ENCODE measurements at places on chromosomes 12 and 14.

DNA sequence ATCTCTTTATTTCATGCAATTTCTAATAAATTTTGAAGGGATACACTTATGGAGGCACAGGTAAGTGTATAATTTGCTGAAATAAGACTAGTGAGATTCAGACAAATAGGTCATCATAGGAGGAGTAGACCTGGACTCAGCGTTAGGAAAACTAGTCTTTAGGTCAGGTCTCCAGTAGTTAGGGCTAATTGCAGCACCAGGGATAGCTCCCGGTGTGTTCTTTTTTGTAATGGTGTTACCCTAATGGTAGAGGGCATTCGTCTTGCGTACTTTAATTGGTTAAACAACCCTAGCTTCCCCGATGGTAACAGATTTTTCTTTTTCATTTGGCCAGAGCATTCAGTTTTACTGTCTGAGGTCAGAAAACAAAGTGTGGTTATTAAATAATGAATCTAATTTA is 64.9 kb downstream of the ARID2 start:
- H3K36me3 ChIP-seq, result peaks cover 10% of the 10 kb centered on the region
- DNase-seq, result no peak
- peaks cover 4% of the 10 kb centered on the region for H3K4me1 ChIP-seq
- no peaks in the 10 kb centered on the region for H3K27me3 ChIP-seq
- no peak overlapping the region for H3K27ac ChIP-seq

DNA sequence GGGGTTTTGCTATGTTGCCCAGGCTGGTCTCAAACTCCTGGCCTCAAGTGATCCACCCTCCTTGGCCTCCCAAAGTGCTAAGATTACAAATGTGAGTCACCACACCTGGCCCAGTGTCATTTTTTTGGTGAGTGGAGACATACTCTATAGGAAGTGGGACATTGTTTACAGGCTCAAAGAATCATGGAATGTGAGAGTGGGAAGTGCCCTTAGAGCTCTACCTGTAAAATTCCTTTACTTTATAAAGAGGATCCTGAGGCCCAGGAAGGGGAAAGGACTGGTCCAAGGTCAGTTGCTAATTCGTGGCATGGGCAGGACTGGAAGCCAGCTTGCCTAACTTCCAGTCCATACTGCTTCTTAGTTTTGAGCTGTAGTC is 8.7 kb upstream of the ADCK1 start:
- peaks cover 10% of the 10 kb centered on the region for H3K4me1 ChIP-seq
- no peak for DNase-seq
- H3K36me3 ChIP-seq, result no peaks in the 10 kb centered on the region
- no peak overlapping the region for H3K27ac ChIP-seq
- peaks cover 7% of the 10 kb centered on the region for H3K27me3 ChIP-seq

DNA sequence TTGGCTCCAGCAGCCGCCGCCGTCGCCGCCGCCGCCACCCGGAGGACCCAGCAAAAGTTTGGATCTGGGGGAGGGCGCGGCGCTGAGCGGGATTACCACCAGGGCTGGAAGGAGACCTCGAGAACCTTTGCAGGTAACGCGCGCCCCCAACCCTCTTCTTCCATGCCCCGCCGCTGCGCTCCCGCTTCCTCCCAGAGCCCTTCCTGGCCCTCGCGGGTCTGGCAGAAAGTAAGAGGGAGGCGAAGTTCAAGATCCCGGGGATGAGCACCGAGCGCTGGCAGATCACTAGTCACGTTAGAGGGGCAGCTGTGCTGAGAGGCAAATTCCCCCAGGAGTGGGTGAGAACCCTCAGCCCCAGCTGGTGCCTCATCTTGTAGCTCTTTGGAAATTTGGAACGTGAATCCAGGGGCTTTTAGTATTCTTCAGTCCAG is 3.9 kb downstream of the FLRT2 start:
- H3K27me3 ChIP-seq, result peaks cover 77% of the 10 kb centered on the region
- no peak overlapping the region for H3K27ac ChIP-seq
- no peaks in the 10 kb centered on the region for H3K36me3 ChIP-seq
- DNase-seq, result peak; percentile 34
- H3K4me3 ChIP-seq, result peak overlapping the region; percentile 89

- H3K27ac ChIP-seq, result no peak overlapping the region
- H3K27me3 ChIP-seq, result no peaks in the 10 kb centered on the region
- no peak overlapping the region for H3K4me3 ChIP-seq
- H3K36me3 ChIP-seq, result no peaks in the 10 kb centered on the region
These were observed 42.4 kb downstream of the PDE3A start for GRCh38 chr12:20410734-20411133.

DNA sequence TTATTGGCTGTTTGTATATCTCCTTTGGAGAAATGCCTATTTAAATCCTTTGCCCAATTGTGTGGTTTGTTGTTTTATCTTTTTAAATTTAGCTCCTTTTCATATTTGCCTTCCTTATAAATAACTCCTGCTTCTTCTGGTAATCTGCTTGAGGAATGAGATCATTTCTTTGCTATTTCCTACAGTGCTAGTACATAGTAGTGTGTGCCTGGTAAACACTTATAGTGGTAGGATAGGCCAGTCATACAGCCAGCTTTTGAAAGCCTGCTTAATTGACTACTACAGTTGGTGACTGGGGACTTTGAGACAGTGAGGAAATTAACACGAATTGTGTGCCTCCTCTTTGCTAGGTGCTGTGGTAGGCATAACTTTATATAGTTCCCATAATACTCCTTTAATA is 68.7 kb downstream of the BORCS5 start:
- H3K4me1 ChIP-seq, result peaks cover 4% of the 10 kb centered on the region
- DNase-seq, result no peak
- H3K4me3 ChIP-seq, result no peak overlapping the region
- no peaks in the 10 kb centered on the region for H3K27me3 ChIP-seq
- peaks cover 31% of the 10 kb centered on the region for H3K36me3 ChIP-seq
- no peak overlapping the region for H3K27ac ChIP-seq

DNA sequence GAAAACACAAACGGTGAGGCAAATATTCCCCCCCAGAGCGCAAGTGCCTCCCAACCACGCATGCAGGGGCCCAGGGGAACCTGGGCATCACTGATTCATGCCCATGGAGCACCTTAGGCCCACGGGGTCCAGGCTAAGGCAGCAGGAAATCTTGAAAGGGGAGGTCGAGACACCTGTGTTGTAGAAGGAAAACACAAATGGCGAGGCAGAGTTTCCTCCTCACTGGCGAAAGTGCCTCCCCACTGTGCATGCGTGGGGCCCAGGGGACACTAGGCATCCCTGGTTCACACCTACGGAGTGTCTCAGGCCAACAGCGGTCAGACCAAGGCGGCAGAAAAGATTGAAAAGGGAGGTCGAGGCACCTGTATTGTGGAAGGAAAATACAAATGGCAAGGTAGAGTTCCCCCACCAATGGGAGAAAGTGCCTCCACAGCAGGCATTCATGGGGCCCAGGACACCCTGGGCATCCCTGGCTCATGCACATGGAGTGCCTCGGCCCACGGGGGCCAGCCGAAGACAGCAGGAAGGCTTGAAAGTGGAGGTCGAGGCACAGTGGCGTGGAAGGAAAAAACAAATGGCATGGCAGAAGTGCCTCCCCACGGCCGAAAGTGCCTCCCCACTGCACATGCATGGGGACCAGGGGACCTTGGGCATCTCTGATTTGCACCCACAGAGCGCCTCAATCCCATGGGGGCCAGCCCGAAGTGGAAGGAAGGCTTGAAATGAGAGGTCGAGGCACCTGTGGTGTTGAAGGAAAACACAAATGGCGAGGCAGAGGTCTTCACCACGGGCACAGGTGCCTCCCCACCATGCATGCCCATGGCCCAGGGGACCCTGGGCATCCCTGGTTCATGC is 368.8 kb downstream of the ALG10 start:
- H3K36me3 ChIP-seq, result no peaks in the 10 kb centered on the region
- DNase-seq, result no peak
- no peaks in the 10 kb centered on the region for H3K4me1 ChIP-seq
- no peaks in the 10 kb centered on the region for H3K27me3 ChIP-seq
- H3K27ac ChIP-seq, result no peak overlapping the region

DNA sequence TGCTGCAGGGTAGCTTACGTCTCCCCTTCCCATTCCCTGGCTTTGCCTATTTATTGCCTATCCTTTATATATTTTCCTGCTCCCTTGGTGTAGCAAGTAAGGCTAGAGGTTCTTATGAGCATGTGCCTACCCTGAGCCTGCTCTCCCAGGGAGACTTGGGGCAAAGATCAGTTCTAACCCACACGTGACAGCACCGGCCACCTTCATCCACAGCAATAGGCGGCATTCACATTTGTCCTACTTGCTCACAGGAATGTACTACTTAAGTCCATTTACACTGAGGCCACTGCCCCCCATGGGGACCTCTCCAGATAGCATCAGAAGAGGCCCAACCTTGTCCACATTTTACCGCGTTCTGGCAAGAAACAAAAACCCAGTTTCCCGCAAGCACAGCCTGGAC is 8.7 kb downstream of the GPR68 start:
- no peaks in the 10 kb centered on the region for H3K4me1 ChIP-seq
- no peak overlapping the region for H3K4me3 ChIP-seq
- H3K27ac ChIP-seq, result no peak overlapping the region
- H3K27me3 ChIP-seq, result peaks cover 7% of the 10 kb centered on the region

DNA sequence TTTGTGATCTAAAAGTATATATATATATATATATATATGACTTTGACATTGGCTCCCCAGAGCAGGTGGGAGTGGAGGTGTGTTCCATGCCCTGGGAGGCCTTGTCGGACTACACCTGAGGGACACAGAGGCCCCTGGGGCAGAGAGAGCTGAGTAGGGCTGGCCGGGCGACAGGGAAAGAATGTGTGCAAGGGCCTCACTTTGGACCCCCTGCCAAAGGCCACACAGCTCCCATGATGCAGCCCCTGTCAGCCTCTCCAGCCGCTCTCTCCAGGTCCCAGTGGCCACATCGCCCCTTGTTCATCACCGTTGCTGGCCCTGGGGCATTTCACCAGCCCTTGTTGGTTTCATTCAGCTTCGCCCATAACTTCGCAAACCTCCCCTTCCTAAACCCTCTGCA is 123.9 kb downstream of the BCL11B start:
- H3K27ac ChIP-seq, result no peak overlapping the region
- no peak for DNase-seq
- peaks cover 30% of the 10 kb centered on the region for H3K27me3 ChIP-seq
- no peaks in the 10 kb centered on the region for H3K4me1 ChIP-seq

GRCh38 chr12:15227004-15227679 is 5.9 kb upstream of the RERG start:
- DNase-seq, result peak; percentile 20
- H3K27ac ChIP-seq, result no peak overlapping the region
- peaks cover 14% of the 10 kb centered on the region for H3K27me3 ChIP-seq
- H3K4me3 ChIP-seq, result no peak overlapping the region
- no peaks in the 10 kb centered on the region for H3K36me3 ChIP-seq
- peaks cover 5% of the 10 kb centered on the region for H3K4me1 ChIP-seq

GRCh38 chr12:11732715-11733114 is 83.2 kb downstream of the ETV6 start:
- H3K27ac ChIP-seq, result peak overlapping the region; percentile 92
- no peaks in the 10 kb centered on the region for H3K27me3 ChIP-seq
- H3K36me3 ChIP-seq, result no peaks in the 10 kb centered on the region
- no peak overlapping the region for H3K4me3 ChIP-seq

GRCh38 chr12:101051901-101052550 is 158.0 kb downstream of the SLC5A8 start:
- H3K27me3 ChIP-seq, result no peaks in the 10 kb centered on the region
- no peak overlapping the region for H3K27ac ChIP-seq
- DNase-seq, result no peak
- H3K4me1 ChIP-seq, result peaks cover 9% of the 10 kb centered on the region

DNA sequence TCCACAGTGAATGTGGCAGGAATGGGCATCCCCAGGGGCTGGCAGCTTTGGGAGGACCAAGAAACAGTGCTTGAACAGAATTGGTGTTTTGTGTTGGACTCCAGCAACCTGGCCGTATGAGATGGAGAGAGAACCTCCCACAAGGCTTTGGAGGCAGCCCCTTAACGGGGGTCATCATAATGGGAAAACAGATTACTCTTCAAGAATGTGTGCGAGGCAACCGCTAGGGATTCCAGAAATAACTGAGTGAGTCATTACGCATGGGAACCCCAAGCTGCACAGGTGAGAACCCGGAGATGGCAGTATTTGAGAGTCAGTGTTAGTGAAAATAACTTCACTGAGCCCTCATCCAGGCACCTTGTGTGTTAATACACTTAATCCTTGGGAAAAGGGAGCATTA is 567.8 kb upstream of the TBX3 start:
- H3K4me1 ChIP-seq, result no peaks in the 10 kb centered on the region
- H3K27ac ChIP-seq, result no peak overlapping the region
- no peak for DNase-seq
- peaks cover 12% of the 10 kb centered on the region for H3K27me3 ChIP-seq
- H3K36me3 ChIP-seq, result no peaks in the 10 kb centered on the region

DNA sequence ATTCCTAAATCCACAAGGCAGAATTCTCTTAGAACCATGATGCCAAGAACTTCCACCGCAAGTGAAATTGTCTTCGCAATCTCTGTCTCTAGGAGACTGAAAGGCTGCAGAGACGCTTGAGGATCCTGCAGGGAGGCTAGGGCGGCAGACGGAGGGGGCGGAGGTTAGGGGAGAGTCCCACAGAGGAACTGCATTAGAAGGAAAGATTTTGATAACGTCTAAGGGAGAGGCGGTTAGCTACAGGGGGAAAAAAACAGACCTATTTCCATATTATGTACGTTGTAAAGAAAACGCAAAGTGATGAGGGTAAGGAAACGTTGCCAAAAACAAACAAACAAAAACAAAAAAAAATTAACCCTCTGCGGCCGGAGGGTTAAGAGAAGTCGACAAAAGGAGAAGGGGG is 595 bp downstream of the KLHL28 start:
- no peaks in the 10 kb centered on the region for H3K36me3 ChIP-seq
- no peak overlapping the region for H3K27ac ChIP-seq
- no peak overlapping the region for H3K4me3 ChIP-seq
- H3K27me3 ChIP-seq, result no peaks in the 10 kb centered on the region
- peak; percentile 42 for DNase-seq
- H3K4me1 ChIP-seq, result peaks cover 44% of the 10 kb centered on the region

- DNase-seq, result no peak
- no peak overlapping the region for H3K4me3 ChIP-seq
- peaks cover 5% of the 10 kb centered on the region for H3K4me1 ChIP-seq
- peaks cover 4% of the 10 kb centered on the region for H3K27me3 ChIP-seq
- peaks cover 2% of the 10 kb centered on the region for H3K36me3 ChIP-seq
- H3K27ac ChIP-seq, result no peak overlapping the region
These were observed 163.6 kb upstream of the BMP4 start for GRCh38 chr14:54120260-54120659.

DNA sequence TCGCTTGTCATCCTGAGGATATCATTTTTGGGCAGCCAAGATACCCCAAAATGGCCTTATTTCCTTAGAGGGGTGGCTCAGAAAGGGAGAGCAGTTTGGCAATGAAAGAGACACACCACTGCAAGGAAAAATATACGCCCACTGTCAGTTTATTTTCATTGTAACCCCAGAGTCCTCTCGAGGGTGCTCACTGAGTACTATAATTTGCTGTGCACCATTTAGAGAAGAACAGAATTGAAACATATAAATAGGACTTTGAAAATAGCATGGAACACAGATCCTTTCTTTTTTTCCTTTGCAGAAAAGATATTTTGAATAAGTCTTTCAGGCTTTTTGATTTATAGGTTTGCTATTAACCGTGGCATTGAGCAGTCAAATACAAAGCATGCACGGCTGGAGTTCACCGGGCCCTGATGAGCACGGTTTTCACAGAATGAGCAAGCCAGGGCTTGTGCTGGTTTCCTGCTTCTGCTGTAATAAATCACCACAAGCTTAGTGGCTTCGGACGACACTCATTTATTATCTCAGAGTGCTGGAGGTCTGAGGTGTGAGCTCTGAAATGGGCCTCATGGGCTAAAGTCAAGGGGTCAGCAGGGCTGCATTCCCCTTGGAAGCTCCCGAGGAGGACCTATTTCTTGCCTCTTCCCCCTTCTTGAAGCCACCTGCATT is 152.3 kb downstream of the ZNF664 start:
- no peak overlapping the region for H3K27ac ChIP-seq
- DNase-seq, result no peak
- no peak overlapping the region for H3K4me3 ChIP-seq
- H3K4me1 ChIP-seq, result peaks cover 19% of the 10 kb centered on the region
- H3K36me3 ChIP-seq, result no peaks in the 10 kb centered on the region

- no peak overlapping the region for H3K27ac ChIP-seq
- DNase-seq, result no peak
- peaks cover 31% of the 10 kb centered on the region for H3K4me1 ChIP-seq
- H3K4me3 ChIP-seq, result no peak overlapping the region
These were observed 173.7 kb downstream of the FOXN3 start for GRCh38 chr14:89243286-89243685.
